ENCODE measurements at places on chromosomes 7 and 10.

GRCh38 chr7:129454249-129454551 is 20.0 kb downstream of the STRIP2 start:
- no peak for DNase-seq

GRCh38 chr7:130641497-130641896 is 27.1 kb downstream of the COPG2 start:
- no peak for DNase-seq

DNA sequence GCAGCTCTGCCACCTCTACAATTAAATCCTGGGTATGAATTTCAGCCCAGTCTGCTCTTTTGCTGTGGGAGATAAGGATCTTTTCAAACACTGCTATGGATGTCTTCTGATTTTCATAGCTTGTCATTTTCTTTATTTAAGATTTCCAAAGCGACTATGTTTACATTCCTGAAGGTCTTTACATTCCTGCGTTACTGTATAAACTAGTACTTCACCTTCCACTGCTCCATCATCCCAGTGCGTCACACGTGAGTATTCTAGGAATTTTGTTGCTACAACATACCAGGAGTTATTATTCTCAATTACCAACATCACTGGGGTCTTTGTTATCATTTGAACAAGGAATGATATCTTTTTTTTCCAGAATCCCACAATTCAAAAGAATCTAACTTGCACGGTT is 944.7 kb downstream of the SORCS3 start:
- DNase-seq = no peak

- no peak for DNase-seq
Observed at GRCh38 chr7:20030915-20031362, 186.2 kb downstream of the MACC1 start.

GRCh38 chr10:28592953-28593352 is 60.0 kb downstream of the WAC start:
- peak; percentile 60 for DNase-seq

GRCh38 chr10:7474388-7474787 is 63.6 kb upstream of the SFMBT2 start:
- DNase-seq = no peak

DNA sequence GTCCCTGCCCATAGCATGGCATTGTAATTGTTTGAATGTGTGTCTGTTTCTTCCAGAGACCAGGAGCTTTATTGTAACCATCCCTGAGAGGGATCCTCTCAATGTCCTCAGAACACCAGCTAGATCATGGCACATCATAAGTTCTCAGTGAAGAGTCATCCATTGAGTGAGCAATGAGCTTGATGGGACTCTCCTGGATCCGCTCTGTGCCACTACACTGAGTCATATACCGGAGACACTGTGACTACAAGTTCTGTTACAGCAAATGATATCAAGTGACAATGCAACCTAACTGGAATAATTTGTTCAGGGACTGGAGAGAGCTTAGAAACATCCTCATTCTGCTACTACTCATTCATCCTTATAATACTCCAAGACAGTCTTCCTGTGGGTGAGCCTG is 25.1 kb downstream of the MRPS24 start:
- DNase-seq = no peak

- no peak for DNase-seq
Observed at GRCh38 chr10:73634421-73634820, 6.9 kb downstream of the MYOZ1 start.

DNA sequence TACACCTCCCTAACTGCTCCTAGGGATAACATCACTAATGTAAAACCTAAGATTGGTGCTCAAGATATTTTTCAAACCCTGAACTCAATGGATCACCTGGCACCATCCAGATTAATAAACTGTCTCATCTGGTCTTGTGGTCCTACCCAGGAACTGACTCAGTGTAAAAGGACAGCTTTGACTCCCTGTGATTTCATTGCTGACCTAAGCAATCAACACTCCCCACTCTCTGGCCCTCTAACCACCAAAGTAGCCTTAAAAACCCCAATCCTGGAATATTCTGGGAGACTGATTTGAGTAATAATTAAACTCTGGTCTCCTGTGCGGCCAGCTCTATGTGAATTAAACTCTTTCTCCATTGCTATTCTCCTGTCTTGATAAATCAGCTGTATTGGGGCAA is 6.2 kb upstream of the USP54 start:
- no peak for DNase-seq

DNA sequence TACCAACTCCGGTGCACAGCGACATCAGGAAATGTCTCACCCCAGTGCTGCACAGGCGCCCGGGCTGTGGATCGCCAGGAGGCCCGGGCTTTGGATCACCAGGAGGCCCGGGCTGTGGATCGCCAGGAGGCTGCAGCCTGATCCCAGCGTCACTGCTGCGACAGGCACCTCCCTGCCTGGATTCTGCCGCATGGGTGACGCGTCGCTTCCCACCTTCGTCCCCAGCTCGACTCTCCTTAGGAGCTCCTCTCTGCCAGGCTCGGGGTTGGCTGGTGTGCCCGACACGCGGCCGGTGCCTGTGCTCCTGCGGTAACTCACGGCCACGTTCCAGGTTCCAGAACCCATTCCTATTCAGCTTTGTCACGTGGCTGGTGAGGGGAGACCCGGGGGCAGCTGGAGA is 257.5 kb downstream of the DNAJB6 start:
- no peak for DNase-seq

DNA sequence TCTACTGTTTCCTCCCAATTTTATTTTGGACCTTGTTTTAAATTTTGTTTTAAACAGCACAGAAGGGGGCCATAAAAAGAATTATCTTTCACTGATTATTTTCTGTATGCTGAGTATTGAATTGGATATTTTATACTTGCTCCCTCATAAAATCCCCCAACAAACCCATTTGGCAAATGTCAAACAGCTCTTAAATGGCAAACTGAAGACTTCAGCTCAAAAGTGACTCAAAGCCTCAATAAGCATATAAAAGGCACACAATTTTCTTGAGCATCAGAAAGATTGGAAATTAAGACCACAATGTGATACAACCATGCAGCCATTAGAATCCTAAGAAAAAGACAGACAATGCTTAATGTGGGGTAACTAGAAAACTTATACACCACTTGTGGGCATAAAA is 199.2 kb downstream of the SEMA3E start:
- no peak for DNase-seq

DNA sequence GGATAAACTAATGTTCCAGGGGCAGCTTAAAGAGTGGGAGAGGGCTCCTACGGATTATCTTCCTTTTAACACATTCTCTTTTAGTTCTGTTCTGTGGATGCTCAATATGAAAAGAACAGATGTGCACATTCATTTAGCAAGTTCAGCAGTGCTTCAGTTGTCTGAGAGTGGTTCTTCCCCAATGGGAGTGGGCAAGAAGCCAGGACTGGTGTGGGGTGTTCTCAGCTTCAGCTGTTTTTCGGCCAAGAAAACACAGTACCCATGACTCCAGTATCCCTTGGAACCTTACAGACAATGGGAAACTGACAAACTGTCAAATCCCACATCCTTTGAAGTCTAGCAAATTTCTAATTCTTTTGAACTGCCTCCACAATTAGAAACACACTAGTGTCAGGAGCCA is 71.5 kb upstream of the LRRC17 start:
- no peak for DNase-seq

- DNase-seq = no peak
Observed at GRCh38 chr10:21720090-21720489, 186.1 kb downstream of the MLLT10 start.

GRCh38 chr7:20374399-20374798 is 43.7 kb downstream of the ITGB8 start:
- peak; percentile 33 for DNase-seq

DNA sequence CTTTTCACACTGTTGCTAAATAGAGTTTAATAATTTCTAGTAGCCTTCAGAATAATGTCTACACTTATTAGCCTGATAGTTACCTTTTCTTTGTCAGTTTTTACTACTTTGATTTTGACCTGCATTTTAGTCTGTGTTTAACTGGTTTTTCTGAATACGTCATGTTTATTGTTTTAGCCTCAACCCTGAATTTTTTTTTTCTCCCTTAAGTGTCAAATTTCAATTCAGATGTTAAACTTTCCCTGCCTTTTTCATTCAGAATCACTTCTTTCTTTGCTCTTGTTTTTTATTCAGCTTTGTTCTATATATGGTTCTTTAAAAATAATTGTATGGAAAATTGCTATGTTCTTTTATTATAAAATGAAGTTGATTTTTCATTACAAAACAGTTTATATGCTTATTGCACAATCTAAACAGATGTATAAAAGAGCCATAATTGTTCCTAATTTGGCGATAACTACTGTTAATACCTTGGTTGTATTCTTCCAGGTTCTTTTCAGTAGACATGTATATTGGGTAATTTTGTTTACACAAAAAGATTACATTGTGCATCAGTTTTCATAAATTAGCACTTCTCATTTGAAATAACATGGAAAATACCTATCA is 159.7 kb downstream of the ADK start:
- DNase-seq = no peak

DNA sequence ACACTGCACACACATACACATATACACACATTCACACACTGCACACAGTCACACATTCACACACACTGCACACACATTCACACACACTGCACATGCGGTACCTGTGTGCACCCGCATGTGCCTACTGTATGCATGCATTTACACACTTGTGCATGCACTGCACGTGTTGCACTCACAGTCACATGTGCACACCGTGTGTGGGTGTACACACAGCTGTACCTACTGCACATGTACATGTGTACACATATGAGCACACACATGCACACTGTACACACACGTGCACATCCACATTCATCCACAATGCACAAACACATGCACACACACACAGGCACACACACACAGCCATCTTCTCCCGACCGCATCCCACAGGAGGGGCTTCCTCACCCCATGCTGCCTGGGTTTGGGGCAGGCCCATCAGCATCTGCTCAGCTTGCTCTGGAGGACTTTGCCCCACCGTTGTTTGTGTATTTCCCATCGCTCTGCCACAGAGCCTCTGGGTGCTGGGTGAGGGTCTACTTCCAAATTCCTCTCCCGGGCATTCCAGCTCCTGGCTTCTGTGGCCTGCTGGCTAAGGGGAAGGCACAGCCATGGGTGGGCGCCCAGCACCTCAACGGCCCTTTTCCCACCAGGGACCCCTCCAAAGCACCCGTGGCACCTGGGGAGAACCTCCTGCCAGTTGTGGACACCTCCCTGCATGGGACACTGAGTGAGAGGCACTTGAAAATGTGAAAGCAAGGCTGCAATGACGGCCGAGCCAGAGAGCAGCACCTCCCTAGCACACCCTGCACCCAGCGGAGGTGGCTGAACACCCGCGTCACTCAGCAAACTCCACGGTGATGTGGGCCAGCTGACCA is 324.3 kb downstream of the PTPRN2 start:
- DNase-seq = no peak

DNA sequence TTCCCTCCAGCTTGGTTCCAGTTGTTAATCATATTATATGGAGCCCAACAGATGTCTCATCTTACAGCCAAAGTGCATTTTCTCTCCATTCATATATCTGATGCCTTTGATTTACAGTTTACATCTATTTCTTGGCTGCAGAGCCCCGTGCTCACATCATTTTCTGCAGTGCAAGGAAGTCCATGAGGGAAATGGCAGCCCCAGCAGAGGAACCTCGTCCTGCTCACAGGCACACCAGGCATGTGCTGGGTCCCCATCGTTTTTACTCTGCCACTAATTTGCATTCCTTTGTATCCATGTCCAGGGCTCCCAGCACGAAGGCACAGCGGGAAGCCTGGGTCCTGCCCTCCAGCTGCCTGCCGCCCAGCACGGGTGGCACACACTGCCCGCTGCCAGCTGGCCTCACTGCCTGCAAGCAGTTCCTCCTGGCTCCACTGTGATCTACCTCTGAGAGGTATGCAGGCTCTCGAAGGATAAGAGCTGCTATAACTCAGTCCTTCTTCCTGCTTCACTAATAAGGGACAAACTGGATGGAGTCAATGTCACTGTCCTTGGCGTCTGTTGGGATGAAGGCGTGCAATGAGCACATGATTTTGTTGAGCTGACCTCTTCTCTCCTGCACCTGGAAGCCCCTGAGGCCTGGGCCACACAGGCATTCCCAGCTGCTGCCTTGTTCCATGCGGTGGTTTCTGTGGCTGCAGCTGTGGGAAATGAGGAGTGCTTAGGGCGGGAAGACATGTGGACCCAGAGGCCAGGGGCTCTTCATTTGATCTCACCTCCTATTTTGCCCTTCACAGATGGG is 583.6 kb upstream of the MGMT start:
- no peak for DNase-seq

DNA sequence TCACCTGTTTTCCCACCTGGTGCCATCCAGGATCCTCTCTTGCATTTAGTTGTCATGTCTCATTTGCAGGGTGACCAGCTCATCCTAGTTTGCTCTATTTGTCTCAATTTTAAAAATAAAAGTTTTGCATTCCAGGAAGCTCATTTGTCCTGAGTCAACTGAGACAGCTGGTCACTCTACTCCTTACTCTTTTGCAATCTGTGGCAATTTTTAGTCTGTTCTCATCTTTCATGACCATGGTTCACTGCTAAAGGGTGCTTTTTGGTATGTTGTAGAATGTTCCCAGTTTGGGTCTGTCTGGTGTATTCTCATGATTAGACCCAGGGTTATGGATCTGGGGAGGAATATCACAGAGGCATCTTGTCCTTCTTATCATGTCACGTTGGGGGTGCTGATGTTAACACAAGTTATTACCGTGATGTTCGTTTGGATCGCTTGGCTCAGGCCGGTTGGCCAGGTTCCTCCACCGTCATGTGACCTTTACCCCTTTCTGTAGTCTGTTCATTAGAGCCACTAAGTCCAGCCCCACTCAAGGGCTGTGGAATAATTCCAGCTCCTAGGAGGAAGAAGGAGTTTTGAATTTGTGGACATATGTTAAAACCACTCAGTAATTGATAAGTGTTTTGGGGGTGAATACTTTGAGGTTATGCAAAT is 103.3 kb upstream of the IGFBP3 start:
- no peak for DNase-seq

GRCh38 chr7:22561321-22561811 is 61.4 kb upstream of the STEAP1B start:
- DNase-seq = no peak

DNA sequence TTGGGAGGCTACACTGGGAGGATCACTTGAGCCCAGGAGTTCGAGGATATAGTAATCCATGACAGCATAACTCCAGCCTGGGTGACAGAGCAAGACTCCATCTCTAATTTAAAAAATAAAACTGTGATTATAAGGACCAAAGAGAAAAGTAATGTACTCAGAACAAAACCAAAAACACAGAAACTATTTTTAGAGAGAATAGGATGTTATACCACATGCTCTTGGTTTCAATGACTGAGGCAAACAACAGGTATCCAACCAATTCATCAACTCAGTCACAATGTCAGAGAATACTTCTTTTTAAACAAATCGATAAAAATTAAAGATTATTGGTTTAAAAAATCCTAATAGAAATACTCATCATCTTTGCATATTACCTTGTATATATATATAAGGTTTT is 186.7 kb downstream of the TPK1 start:
- no peak for DNase-seq

DNA sequence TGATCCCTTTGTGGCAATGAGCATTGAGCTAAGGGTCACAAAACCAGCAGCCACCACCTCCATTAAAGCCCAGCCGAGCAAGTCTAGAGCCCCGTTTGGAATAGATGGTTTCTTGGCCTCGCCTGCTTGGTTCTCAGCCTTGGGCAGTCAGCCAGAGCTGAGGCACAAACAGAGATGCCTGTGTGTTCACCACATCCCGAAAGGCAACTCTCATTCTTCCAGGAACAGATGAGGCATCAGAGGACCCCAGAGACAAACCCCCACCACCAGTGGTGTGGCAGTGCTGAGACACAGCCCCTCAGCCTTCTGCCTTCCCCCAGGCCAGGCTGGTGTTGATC is 203.3 kb upstream of the ZMIZ1 start:
- DNase-seq = no peak

GRCh38 chr7:114832906-114833595 is 88.8 kb upstream of the MDFIC start:
- no peak for DNase-seq

GRCh38 chr7:148348466-148348865 is 242.1 kb upstream of the C7orf33 start:
- DNase-seq = no peak
